ENCODE measurements at places on chromosomes 11 and 22.

DNA sequence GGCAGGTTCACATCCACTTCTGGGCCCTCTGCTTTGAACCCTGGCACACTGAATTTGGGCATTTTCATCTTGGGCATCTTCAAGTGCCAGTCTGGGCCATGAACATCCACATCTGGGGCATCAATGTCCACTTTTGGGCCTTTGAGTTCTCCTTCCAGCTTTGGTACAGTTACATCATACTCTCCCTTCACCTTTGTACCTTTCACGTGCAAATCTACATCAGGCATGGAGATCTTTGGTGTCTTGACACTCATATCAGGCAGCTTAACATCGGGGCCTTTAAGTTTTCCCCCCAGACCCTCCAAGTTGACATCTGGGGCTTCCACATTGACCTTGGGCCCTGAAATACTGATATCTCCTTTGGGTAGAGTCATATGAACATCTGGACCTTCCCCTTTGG, 14.5 kb downstream of the AHNAK start:
- DNase-seq = no peak

DNA sequence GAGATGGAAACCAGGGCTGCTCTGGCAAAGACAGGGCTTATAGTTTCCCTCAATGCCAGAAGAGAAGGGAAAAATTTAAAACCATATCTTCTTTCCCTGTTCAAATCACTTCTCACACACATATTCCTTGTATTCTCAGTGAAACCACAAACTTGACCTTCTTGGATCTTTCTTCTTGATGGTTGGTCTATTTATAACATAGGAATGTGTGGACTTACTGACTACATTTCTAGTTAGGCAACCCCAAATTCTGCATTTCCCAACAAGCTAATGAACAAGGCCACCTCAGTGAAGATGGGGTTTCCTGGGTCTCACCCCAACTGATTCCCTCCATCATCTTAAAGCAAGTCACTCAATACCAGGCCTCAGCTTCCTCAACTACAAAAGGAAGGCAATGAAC, 3.8 kb upstream of the QSER1 start:
- no peak for DNase-seq

DNA sequence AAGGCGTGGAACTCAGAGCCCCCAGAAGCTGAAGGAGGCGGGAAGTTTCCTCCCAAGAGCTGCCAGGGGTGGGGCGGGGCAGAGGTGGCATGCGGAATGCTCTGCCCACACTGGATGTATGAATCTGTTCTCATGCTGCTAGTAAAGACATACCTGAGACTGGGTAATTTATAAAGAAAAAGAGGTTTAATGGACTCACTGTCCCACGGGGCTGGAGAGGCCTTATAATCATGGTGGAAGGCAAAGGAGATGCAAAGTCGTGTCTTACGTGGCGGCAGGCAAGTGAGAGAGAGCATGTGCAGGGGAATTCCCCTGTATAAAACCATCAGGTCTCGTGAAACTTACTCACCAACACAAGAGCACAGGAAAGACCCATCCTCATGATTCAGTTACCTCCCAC, 57.6 kb downstream of the SMIM38 start:
- peak; percentile 55 for DNase-seq

DNA sequence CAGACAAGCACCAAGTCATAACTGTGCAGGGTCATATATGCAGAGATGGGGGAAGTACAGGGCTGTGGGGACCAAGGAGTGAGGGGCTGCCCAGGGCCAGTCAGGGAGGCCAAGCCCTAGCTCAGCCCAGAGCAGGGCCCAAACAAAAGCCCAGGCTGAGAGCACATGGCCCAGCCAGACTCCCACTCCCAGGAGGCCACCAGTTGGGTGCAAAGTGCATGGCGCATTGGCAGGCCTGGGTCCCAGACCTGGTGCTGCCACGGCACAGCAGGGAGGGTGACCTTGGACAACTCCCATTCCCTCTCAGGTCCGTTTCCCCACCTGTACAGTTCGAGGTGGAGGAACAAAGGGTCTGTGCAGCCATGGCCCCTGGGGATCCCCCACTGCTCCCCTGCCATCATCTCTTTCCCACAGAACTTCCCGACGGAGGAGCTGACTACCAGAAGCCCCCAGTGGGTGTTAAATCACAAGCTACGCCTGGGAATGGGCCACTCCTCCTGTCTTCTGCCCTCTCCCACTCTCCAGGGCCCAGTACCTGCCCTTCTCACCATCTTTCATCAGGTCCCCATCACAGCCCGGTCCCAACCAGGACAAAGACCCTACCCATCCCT, 608 bp downstream of the NIPSNAP1 start:
- DNase-seq = peak; percentile 14

- DNase-seq = no peak
Observed at GRCh38 chr22:39244136-39244495, 666 bp downstream of the PDGFB start.

GRCh38 chr22:25475257-25476022, 89.0 kb upstream of the GRK3 start:
- no peak for DNase-seq

DNA sequence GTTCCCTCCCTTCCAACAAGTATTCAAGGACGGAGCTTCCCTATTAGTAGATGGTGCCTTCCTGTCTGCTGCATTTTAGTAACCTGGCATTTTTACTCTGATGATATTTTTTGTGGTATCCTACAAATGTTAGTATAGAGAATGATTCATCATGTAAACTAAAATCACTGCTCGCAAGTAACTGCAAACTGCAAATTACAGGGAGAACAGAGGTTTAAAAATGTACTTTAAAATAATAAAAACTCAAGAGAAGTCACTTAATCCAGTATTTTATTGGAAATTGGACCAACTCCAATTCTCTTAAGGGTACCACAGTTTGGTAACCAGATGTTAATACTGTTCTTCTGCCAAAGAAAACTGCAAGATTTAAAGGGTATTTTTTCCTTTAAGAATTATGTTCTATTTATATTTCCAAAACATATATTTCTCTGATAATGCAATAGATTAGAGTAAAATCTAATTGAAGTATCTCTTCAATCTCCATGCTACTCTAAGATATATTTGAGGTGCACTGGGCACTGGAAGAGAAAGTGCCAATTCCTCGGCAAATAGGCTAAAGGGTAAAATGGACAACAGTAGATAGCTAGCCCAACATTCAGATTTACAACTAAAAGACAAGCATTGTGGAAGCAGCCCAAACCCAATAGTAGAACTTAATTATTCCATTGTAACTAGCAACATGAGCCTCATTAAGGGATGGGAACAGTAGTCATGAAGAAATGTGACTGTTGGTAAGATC, 298.0 kb downstream of the TTC28 start:
- DNase-seq = no peak

DNA sequence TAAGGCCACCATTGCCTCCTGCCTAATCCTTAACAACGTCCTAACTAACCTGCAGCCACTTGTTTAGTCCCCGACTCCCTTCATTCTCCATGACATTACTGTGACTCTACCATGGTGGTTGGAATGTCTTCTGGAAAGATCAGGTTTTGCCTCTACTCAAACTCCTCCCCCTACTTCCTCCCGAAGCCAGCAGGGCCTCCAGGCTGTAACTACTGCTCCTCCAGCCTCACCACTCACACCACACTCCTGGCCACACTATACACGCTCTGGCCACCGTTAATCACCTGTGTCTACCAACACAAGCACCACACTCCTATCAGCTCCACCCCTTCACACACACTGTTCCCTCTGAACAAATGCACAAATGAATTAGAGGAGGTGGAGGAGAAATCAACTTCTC, 69.2 kb downstream of the PACSIN2 start:
- DNase-seq = no peak

GRCh38 chr11:108914211-108914610, 249.3 kb downstream of the DDX10 start:
- DNase-seq = no peak

- DNase-seq = peak; percentile 84
Observed at GRCh38 chr11:27509908-27510307, 3.3 kb upstream of the LIN7C start.

DNA sequence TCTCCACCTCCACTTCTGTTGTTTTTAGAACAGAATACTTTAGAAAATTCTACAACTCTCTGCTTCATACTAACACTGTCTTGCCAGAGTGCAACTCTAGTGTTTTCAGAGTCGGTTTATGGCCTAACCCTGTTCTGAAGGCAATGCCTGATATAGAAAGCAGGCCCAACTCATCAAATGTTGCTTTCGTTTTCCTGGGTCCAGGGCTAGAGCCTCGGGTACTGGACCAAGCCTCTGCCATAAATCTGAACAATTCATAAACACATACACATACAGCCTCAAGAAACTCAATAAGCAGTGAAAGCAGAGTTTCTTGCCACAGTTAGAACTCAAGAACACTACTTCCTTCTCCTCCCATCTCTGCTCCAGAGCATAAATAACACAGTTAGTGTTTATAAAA, 9.8 kb downstream of the TMEM218 start:
- no peak for DNase-seq

GRCh38 chr11:108733479-108734116, 68.7 kb downstream of the DDX10 start:
- peak; percentile 88 for DNase-seq

DNA sequence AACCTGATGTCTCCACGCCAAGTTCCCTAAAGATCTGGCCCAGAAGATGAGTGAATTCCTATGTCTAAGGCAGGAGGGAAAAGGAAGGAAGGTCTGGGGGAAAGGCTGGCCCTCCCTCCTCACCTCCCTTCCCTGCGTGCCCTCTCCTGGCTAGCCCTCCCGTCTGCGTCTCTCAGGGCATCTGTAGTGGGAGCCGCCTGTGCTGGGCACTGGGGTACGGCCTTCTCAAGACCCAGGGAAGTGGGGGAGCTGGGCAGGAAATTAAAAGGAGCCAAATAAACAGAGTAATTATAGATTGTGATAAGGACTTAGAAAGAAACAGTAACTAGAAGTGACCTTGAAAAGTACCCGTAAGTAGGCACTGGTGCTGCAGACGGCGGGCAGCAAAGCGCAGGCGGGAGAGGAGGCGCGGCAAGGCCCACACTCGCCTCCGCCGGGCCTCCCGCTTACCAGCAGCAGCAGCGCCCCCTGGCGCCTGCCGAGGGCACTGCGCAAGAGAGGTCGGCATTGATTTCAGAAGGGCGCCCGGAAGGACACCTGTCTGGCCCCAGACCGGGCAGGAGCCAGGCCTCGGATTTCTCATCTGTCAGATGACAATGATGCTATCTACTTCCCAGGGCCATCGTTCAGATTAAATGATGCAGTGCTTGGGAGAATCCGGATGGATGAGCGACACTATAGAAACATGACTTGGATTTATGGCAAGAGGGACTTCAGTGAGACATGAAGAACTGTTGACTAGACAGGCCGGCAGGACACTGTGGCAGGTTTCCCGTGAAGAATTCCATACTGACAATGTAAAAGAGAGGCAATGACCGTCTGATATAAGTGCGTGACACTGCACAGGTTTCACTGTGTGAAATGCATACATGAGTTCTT, 7.3 kb downstream of the KCNJ1 start:
- peak; percentile 76 for DNase-seq

DNA sequence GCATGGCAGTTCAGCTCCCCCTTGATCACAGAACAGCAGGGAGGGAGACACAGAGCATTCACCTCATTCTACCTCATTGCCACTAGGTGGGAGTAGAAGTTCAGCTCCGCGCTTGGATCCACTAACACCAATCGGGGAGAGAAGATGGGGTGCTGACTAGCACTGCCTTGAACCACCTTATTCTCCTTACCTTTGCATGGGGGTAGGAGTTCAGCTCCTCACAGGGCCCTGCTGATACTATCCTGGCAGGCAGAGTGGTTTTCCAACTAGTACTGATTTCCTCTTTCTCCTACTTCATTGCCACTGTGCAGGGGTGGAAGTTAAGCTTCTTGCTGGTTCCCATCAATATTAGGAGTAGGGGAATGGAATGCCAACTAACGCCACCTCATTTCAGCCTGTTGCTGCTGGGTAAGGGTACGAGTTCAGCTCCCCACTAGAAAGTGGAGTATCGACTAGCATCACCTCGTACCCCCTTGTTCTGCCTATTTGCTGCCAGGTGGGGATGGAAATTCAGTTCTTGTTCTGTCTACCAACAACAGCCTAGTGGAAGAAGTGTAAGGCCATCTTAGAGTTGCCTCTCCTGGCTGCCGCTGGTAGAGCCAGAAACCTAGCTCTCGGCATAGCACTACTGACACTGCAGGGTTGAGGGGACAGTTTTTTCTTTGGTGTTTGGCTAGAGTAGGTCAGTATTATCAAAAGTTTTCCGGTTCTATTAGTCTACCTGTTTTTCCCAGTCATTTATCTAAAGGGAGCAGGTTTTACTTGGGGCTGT, 550.9 kb upstream of the CCDC90B start:
- DNase-seq = peak; percentile 8

- no peak for DNase-seq
Observed at GRCh38 chr11:118916842-118917388, 8.8 kb downstream of the BCL9L start.

DNA sequence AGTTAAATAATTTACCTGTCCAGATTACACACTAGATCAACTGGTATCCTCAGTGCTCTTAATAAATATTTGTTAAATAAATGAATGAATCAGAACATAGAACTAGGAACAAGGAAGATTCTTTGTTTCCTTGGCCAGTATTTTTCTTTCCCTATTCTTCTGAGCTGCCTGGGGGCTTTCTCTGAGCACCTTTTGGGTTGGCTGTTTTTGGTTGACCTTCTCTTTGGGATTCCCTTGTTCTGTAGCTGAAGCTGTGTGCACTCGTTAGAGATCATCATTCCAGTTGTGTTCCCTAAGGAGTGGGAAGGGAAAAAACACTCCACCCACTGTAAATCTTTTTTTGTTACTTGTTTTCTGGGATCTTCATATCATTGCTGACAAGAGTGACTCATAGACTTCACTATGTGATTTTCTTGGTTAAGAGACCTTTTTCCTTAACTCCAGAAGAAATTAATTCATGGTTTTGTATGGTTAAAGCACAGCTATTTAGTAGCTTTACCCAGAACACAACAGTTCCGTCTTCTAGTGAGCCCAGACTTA, 84.3 kb downstream of the STIM1 start:
- no peak for DNase-seq

DNA sequence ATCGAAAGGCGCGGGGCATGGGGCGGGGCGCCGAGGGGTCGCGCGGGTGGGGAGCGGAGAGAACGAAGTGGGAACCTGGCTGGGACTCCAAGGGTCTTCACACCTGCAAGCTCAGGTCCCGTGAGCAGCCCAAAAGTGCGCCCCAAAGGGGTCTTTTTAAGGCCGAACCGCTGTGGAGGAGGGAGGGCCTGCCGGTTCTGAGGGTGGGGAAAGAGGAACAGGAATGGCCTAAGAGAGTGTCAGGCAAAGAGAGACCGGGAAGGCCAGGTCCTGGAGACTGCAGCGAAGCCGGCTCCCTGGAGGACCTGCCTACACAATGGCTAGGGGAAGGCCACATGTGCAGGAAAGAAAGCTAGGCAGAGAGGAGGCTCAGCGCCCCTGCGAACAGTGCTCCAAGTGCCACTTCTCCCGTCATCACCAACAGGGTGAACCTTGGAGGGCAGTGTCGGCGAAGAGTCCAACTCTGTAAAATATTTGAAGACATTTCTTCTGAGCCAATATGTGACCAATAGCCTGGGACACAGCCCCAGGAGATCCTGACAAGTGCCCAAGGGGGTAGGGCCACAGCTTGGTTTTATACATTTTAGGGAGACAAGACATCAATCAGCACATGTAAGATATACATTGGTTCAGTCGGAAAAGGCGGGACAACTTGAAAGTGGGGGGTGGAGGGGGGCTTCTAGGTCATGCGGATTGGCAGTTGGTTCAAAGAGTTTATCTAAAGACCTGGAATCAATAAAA, 710 bp upstream of the DGCR2 start:
- peak; percentile 46 for DNase-seq

GRCh38 chr22:35981900-35982299, 46.7 kb downstream of the RBFOX2 start:
- no peak for DNase-seq

- peak; percentile 29 for DNase-seq
Observed at GRCh38 chr22:29541845-29542244, 11.7 kb downstream of the THOC5 start.

- DNase-seq = peak; percentile 39
Observed at GRCh38 chr22:25950111-25950510, 208.1 kb downstream of the MYO18B start.

GRCh38 chr11:115409691-115410220, 94.5 kb downstream of the CADM1 start:
- DNase-seq = no peak

Data from suppressor macrophage treated with lipopolysaccharide for 1 hour (primary cell).